Esophagus squamous epithelium (tissue), 5 donors: ENCODE measurements at places on chromosomes 3 and 15.

DNA sequence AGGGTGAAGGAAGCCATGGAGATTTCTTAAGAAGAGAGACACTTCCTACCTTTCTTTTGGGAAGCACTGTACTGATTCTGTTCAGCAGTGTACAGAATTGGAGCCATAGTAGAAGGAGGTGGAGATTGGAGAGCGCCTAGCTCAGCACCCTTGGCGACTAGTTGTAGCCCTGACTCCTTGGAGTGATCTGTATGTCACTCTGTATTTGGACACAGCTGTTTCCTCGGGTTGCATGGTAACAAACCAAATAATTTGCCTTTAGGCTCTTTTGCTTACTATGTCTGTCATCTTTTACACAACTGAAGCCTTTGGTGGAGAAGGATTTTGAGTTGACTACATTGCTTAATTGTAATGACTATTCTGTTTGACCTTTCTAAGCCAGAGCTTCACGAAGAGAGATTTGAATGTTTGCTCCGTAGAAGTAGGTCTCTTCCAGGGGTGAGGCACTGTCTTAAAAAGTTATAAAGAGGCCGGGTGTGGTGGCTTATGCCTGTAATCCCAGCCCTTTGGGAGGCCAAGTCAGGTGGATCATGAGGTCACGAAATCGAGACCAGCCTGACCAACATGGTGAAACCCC is 77.1 kb downstream of the AKAP13 start:
- no peak for DNase-seq

GRCh38 chr3:48343432-48343831 is 10.0 kb upstream of the SPINK8 start:
- DNase-seq, result no peak

GRCh38 chr3:156770699-156771414 is 55.3 kb upstream of the LEKR1 start:
- no peak for DNase-seq

GRCh38 chr3:138222942-138223287 is 35.8 kb downstream of the ARMC8 start:
- no peak for DNase-seq

DNA sequence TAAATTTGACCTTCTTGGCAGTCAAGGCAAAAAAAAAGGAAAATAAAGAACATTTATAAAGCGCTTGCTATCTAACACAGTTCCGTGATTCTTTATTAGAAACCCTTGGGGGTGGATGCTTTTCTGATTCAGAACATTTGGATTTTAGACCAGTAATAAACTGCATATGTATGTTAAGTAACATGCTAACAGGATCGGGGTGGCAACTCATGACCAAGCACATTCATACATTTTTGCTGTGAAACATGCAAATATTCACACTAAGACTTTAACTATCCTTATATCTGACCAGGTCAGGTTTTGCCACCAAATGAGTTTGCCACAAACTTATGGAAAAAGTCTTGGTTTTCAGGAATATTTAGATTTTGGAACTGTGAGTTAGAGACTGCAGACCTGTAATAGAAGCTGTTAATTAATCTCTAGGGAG is 30.4 kb upstream of the KLF13 start:
- no peak for DNase-seq

DNA sequence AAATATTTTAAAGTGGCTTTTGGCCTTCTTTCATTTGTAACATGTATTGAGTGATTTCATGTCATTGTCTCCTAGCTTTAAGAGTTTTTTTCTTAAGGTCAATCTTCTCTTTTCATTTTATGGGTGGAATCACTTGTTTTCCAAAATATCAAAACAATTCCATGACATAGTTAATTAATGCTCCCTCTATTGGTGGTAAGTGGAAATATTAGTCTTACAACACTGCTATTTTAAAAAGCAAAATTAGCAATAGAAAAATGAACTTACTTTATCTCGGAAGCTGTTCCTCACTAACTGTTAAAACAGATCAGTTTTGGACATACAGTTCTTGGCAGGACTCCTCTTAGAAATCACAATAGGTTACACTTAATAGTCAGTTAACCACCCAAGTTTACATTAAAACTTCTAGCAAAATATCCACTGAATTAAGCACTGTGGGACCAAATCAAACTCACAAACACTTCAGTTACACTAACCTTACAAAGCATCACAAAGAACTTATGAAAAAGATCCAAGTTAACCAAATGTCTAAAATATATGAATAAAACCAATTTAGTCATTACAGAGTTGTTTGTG is 42.4 kb downstream of the TIGIT start:
- DNase-seq, result no peak

- no peak for DNase-seq
These were observed 198.9 kb downstream of the ADAMTS9 start for GRCh38 chr3:64488939-64489338.

GRCh38 chr3:38473229-38473628 is 19.5 kb downstream of the ACVR2B start:
- DNase-seq, result no peak

DNA sequence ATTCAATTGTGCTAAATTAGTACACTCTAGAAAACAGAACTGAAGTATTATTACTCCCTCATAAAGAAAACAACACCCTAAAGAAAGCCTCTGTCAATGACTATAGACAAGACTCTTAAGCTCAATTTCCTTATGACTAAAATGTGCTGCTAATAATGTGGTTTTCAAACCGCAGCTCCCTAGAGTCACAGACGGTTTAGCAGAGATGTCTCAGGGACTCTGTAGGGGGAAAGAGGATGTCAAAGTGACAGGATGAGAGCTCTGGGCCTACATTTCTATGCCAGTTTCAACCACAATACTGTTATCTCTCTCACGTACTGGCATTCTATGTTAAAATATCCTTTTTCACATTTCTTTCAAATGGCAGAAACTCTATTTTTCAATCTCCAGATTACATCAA is 37.6 kb upstream of the WDR49 start:
- no peak for DNase-seq

DNA sequence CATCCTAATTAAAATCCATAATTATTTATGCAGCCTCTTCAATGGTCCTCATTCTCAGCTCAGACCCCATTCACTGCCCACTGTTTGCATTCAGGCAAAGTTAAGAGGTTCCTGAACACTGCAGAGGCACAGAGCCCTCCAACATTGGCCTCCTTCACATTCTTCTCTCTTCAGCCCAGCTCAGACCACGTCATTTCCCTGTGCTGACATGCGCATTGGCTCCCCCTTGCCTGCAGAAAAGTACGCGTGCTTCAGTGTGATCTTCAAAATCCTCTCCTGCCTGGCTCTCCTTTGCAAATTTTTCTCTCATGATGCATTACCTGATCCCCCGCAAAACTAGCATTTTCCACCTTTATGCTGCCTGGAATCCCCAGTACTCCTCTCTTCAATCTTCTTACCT is 552.3 kb downstream of the NTRK3 start:
- DNase-seq, result no peak

DNA sequence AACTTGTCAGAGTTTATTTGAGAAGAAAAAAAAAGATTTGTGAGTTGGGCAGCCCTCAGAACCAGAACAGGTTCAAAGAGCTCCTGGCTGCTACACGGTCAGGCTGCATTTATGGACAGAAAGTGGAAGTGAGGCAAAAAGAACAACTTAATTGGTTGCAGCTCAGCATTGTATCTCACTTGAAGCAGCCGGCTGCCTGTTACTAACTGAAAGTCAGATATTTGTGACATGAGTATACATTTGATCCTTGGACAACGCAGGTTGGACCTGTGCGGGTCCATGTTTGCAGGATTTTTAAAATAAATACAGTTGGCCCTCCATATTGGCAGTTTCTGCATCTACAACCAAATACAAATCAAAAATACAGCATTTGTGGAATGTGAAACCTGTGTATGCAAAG is 7.5 kb upstream of the ALDH1L1 start:
- DNase-seq, result no peak

GRCh38 chr3:74614107-74614967 is at the start of gene CNTN3:
TSS of gene CNTN3 (minus strand) at chr3:74614659. CDS start at chr3:74521112, 93,547 bp downstream.
- no peak for DNase-seq

GRCh38 chr15:83380059-83380458 is 67.1 kb upstream of the SH3GL3 start:
- no peak for DNase-seq

GRCh38 chr15:52143873-52144272 is 31.3 kb upstream of the BCL2L10 start:
- no peak for DNase-seq
